ENCODE measurements at places on chromosomes 6 and 20. TPM values are rescaled to one million over a fixed set of nuclear protein-coding genes. Genes with fewer than 3 reads are reported as not detected.

The EYA4 gene
- total RNA-seq, result not detected

The RAB44 gene
- not detected for total RNA-seq

The KCNB1 gene
- total RNA-seq, result 3.0 TPM

The BPIFB4 gene
- total RNA-seq, result not detected

The FILIP1 gene
- 0.43 TPM for total RNA-seq

The RSPO3 gene
- total RNA-seq, result 1.5 TPM

All from pericardium fibroblast (primary cell).